ENCODE measurements at places on chromosomes 5 and 9. TPM values are rescaled to one million over a fixed set of nuclear protein-coding genes. Genes with fewer than 3 reads are reported as not detected.

BTNL8 gene
- not detected for total RNA-seq

GRCh38 chr5:4258170-4258569 lies 662.5 kb downstream of the IRX1 start:
- DNase-seq: no peak

- DNase-seq: no peak
Measured at GRCh38 chr9:94085062-94085639, 887 bp downstream of the PTPDC1 start.

- no peak for DNase-seq
Measured at GRCh38 chr5:127933348-127933747, 150.2 kb upstream of the SLC12A2 start.
